ENCODE measurements at places on chromosomes 7 and 10.

DNA sequence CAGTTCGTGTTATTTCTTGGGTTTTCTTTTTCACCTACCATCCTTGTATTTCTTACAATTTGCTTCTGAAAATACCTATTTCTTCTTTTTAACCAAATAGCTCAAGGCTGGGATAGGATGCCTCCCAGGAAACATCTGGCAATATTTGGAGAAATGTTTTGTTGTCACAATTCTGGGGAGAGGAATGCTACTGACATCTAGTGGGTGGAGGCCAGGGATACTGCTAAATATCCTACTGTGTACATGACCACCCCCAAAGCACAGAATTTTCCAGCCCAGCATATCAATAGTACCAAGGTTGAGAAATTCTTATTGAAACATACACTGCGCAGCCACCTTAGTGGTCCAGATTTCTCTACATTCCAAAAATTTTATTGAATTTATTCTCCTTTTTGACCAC lies 55.5 kb downstream of the CNTNAP2 start:
- no peak for DNase-seq

GRCh38 chr7:149723795-149724495 lies 49.4 kb downstream of the ZNF467 start:
- no peak for DNase-seq

DNA sequence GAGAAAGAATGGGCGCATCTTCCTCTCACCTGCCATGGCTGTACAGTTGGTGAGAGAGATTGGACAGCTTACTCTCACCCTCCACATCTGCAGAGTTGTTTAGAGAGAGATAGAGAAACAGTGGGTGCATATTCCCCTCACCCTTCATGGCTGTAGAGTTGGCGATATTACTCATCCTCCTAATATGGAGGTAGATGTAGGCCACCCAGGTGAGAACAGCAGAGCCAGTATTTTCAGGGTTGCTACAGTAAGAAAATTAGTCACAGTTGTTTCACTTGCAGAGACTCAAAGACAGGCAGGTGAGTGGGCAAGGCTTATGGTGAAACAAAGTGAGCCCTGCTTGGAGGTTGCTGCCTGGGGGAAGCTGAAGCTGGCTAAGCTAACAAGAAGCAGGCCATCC lies 65.0 kb upstream of the PFKP start:
- DNase-seq, result no peak

DNA sequence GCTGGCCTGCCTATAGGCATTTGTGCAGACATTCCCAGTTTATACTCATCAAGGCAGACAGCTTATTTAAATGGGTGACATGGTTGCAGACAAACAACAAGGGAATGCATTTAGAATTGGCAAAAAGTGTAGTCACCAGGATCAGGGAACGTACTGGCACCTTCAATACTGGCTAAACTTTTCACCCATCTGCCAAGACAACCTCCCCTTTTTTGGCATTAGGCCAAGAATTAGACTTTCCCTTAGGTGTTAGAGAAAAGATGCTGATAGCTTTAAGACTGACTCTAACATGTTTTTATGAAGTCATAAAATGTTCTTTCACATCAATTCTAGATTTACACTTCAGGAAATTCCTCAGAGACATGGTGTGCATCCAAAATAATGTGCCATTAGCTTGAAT lies 365.9 kb downstream of the PHTF2 start:
- DNase-seq, result no peak

DNA sequence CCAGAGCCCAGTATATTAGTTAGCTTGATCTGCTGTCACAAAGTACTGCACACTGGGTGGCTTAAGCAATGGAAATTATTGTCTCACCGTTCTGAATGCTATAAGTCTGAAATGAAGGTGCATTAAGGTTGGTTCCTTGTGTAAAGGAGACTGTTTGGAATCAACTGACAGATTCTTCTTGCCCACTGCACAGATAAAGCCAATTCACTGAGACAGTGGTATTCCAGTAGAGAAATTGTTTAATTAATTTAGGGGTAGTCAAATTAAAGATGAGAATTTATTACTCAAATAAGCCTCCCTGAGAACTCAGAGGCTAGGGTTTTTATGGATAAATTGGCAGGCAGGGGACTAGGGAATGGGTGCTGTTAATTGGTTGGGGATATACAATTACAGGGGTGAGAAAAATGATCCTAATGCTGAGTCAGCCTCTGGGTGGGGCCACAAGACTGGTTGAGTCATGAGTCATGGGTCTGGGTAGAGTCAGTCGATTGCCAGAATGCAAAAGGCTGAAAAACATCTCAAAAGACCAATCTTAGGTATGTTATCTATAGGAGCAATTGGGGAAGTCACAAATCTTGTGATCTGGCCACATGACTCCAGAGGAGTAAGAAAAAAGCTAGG lies 23.5 kb upstream of the SAMD9L start:
- no peak for DNase-seq

Measured in occipital lobe (tissue), 3 donors.